Fibroblast of skin of back (primary cell): ENCODE measurements at places on chromosomes 13 and 19.

DNA sequence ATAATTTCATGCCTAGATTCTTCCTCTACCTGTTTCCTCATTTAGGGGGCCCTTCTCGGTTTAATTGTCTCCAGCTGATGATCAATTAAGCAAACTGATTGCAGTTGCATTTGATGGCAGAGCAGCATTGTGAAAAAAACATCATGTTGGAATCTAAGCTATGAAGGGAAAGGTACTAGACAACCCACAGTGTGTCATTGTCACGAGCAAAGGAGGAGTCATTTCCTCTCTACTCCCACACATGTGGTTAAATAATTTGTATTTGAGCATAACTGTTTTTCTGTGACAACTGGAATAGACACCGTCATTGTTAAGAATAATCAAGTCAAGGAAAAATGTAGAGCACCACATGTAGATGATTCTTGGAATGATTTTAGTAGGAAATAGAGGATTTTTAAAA lies 240.3 kb downstream of the DCT start:
- DNase-seq, result peak; percentile 72

DNA sequence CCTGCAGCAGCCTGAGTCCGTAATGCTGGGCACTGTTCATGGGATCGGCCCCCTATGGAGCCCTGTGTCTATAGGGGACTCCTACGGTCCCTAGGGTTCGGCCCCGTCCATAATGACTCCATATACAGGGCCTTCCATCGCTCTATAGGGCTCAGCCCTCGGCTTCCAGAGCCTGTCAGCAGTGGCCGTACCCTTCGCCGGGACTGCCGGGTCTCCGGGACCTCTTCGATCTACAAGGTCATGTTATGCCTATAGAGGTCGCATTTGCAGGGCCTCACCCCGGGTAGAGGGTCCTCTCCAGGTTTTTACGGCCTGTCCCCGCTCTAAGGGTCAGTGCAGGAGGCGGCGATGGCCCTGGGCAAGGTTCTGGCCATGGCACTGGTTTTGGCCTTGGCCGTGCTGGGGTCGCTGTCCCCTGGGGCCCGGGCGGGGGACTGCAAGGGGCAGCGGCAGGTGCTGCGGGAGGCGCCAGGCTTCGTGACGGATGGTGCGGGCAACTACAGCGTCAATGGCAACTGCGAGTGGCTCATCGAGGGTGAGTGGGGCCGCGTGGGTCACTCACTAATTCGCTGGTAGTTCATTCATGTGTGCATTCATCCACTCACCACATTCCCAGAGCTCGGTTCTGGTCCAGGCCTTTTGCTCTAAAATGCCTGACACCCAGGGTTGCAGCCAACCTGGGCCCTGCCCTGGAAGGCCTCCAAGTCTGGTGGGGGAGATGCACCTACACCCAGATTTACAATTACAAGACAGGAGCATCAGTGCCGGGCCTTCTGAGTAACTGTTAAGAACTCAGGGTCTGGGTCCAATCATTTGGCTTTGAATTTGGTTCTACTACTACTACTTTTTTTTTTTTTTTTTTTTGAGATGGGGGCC lies 699 bp downstream of the MEGF8 start:
- no peak for DNase-seq

DNA sequence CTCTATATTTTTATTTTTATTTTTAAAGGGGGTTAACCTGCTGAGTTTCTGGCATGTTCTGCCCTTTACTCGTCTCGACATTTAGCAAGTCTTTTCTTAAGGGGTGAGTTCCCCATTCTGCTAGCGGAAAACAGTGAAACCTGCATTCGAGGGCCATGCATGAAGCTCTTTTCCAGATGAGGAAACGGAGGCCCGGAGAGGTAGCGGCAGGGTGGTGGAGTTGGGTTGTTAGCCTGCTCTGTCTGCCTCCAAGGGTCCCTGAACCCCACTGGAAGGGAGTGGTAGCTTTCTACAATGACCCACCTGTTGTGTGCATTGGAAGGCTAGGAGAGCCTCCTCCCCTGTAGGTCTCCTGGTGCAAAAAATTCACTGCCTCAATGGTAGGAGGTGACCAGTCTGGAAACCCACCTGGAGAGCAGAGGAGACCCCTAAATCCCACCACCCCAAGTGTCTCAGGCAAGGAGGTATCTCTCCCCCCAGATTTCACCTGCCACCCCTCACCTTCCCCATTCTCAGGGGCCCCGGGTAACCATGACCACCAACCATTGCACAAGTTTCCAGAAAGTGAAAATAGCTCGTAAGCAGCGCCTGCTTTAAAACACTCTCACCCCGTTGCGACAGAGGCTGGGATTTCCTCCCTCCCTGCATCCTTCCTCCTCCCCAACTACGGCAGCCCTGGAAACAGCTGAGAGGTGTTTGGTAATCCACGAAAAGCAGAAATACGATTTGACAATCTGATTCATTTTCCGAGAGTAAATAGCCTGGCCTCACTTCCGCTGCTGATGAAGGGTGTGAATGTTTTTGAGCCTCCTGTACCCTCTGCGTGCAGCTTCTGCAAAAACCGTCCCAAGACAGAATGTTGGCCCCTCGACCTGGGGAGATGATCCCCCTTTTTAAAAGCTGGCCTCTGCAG lies 3.5 kb downstream of the KLF2 start:
- DNase-seq, result peak; percentile 22

GRCh38 chr19:8537099-8537498 lies 23.1 kb upstream of the ZNF414 start:
- DNase-seq, result no peak

DNA sequence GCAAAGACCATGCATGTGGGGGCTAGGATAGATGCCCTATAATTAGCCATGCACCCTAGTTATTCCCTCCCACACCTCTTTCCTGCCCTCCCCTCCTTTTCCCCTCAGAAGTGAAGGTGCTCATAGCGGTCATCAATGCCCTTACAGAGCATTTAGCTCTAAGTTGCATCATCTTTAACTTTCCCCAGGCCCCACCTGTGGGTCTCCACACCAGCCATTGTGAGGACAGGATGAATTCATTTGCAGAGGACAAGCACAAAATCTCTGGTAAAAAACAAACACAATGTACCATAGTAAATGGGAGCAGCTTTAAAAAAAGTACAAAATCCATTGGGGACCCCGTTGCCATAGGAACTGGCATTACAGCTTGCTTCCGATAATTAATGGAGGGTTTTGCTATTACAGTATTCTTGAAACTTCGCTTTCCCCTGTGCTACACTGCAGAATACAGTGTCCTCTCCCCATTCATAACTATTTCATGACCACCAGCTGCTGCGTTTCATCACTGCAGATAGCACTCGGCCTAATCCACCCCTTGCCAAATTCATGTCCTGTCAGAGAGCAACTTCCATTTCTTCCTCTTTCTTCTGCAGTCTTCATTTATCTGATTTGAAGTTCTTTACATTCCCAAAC lies 110.5 kb downstream of the ZDHHC20 start:
- no peak for DNase-seq

DNA sequence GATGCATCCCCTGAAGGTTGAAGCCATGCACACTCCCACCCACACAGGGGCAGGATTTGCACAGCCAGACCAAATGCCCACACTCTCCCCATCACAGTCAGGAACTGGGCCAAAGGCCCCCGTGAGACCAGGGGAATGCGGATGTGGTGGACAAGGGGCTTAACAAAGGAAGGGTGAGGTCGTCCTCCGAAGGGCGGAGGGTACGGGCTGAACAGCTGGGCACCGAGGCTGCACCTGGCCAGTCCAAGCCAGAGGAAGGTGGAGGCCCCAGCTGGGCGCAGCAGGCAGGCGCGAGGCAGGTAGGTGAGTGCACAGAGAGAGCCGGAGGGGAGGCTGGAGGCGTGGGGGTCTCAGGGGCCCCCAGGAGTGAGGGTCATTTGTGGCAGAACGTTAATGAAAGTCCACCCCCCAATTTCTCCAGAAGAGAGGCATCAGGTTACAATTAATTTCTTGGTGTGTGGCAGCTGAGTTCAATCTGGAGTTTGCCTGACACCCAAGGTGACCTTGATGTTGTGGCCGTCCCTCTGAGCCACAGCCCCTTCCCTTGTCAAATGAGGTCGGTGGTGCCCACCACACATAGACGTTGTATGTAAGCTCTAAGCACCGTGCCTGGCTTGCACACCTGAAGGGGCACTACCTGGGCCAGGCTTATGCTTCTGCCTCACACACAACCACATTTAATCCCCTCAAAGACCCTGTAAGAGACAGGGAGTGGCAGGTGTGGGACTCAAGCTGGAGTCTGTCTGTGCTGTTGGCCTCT lies 2.9 kb downstream of the KLK15 start:
- DNase-seq, result no peak

GRCh38 chr19:55650126-55650557 lies 2.1 kb downstream of the CCDC106 start:
- DNase-seq, result no peak

GRCh38 chr19:49881672-49882394 lies 4.3 kb downstream of the TBC1D17 start:
- no peak for DNase-seq

GRCh38 chr19:13882419-13882795 lies 5.5 kb downstream of the NANOS3 start:
- DNase-seq, result no peak

GRCh38 chr13:39374741-39375189 lies 228.2 kb downstream of the LHFPL6 start:
- DNase-seq, result no peak

DNA sequence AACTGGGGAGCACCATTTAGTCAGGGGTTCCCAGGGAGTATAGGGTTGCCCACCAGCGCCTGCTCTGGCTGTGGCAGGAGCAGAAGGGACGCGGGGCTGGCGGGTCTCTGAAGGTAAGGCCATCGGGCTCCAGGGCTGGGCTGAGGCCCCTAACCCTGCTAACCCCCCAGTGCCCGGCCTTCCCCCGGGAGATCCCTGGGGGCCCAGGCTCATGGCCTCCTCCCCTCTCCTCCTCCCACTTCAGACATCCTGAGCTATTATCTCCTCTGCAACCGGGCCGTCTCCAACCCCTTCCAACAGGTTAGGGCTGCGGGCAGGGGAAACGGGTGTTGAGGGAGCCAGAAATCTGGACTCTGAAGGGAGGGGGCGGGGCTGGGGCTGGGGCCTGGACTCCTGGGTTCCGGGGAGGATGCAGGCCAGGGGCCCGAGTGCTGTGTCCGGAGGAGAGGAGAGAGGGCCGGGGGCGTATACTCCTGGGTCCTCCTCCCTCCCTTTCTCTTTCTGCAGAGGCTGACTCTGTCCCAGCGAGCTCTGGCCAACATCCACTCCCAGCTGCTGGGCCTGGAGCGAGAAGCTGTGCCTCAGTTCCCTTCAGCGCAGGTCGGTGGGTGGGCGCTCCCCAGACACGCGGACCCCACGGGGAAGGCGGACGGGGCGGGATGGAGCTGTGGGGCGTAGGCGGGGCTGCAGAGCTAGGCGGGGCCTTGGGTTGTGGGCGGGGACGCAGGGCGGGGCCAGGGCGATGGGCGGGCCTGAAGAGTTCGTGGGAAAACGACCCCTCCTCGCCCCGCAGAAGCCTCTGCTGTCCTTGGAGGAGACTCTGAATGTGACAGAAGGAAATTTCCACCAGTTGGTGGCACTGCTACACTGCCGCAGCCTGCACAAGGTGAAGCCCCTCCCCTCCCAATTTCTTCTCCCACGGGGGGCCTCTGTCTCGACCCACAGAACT lies 15.3 kb downstream of the TTYH1 start:
- DNase-seq, result peak; percentile 22

- no peak for DNase-seq
These were observed 2.5 kb upstream of the SCEL start for GRCh38 chr13:77532983-77533382.

DNA sequence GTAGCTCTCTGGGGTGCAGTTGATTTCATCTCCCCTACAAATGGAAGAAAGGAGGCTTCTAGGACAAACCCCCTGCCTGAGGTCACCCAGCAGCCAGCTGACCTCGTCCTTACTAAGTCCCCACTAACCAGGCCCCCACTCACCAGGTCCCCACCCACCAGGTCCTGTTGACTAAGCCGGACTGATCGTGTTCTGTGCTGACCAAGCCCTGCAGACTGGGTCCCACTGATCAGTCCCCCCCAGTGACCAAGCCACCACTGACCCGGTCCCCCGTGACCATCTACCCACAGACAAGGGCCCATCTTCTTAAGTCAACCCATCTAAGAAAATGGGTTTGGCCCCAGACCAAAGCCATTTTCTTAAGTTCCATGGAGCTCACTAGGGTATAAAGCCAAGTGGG lies 36.8 kb upstream of the TPM4 start:
- DNase-seq, result no peak

- DNase-seq, result peak; percentile 63
These were observed 862.1 kb upstream of the MIR17HG start for GRCh38 chr13:90485436-90485835.

DNA sequence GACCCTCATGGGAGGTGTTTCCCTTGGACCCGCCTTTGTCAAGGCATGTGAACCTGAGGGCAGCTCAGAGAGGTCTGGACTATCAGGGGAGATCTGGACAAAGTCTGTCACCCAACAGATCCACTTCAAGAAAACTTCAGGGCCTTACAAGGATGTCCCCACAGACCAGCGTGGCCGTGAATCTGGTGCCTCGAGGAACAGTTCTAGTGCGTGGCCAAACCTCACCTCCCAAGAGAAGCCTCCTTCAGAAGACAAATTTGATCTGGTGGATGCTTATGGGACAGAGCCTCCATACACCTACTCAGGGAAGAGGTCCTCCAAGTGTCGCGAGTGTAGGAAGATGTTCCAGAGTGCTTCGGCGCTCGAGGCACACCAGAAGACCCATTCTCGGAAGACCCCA lies 11.5 kb downstream of the ZSCAN22 start:
- no peak for DNase-seq

DNA sequence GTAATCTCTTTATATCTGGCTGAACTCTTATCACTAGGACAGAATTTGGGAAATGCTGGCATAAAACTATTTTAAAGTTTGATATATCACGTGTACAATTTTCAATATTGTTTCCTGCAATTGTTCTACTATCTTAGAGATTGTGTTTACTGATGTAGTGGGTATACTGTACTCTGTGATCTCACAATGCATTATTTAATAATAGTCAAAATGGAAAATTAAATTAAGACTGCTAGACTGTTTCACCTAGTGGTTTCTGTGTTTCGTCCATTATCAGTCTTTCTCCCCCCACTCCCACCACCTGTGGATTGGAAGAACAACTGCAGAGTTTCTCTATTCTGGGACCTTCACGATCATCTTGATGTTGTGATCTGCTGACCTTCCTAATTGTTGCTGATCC lies 449.2 kb upstream of the SLC10A2 start:
- DNase-seq, result no peak

DNA sequence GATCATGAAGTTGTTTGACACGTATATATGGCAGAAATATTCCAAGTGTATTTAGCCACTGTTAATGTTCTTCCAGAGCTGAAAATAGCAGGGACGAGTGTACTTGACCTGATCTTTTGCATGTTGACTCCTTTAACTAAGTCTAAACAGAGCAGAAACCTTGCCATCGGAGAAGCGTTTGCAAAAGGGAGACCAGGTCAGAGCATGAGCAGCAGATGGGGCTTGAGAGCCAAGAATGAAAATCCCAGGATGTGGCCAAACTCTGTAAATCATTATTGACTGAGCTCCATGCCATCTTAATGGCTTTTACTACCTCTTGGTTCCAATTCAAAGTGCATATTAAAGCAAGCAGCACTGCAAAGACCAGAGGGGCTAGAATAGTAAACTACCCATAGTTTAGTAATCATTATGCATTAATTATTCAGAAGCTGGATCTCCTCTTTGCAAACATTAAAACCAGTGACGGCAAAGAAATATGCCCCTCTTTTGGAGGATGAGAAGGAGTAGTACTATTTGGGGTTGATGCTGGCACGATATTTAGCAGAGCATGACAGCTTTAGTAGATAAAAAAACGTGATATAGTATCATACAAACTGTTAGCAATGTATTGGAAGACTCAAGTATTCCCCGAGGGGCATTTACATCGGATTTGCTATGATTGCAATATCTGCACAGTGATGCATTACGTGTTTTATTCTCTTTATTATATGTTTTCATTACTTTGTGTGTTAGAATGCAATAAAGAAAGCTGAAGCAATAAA lies 55.7 kb downstream of the FAM216B start:
- peak; percentile 79 for DNase-seq
